HT-29 (cell line): ENCODE measurements at places on chromosomes 7 and 10. TPM values are rescaled to one million over a fixed set of nuclear protein-coding genes. Genes with fewer than 3 reads are reported as not detected.

LEP gene
- total RNA-seq = not detected in 2 replicates

SHTN1 gene
- 4.5 and 4.7 TPM in 2 replicates for total RNA-seq

GRCh38 chr7:102294589-102294988 is 7.9 kb downstream of the SH2B2 start:
- no peak for DNase-seq

DNA sequence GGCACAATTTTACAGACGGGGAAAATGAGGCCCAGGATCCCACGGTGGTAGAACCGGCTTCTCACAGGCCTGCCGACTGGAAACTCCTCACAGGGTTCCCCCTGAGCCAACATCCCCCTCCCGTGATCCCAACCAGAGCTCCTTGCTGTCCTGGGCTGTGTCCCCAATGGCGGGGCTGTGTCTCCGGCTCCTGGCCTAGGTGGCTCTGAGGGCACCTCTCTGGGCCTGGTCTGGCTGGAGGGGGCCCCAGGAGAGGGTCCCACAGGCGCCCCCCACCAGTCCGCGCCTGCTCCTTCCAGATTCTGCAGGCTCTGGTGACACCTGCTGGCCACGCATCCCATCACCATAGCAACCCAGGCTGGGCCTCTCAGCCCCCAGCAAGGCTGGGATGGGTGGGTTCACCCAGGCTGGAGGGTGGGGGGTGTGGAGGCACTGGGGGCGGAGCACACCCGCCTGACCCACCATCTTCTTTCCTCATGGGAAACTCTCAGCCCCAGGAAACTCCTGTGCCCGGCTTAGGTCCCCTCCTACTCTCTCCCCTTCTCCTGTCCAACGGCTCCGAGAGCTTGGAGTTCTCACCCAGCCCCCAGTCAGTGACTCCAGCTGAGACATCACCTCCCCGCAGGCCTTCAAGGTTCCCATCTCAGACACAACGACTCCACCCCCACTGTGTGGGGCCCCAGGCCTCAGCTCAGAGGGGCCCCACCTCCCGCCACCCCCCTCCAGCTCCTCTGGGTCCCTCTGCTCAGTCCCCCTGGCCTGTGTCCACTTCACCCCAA is 27.1 kb upstream of the TNRC18 start:
- peak; percentile 63 for DNase-seq

- peak; percentile 96 for DNase-seq
Observed at GRCh38 chr10:73625884-73626752, 15.2 kb downstream of the MYOZ1 start.
